NCI-H1694 (cell line): ENCODE measurements at places on chromosomes 3 and 15.
A peak's percentile ranks its signal among the peaks of the same experiment; 100 is the strongest.

- no peak for DNase-seq
Measured at GRCh38 chr3:41394896-41395295, 195.6 kb downstream of the CTNNB1 start.

DNA sequence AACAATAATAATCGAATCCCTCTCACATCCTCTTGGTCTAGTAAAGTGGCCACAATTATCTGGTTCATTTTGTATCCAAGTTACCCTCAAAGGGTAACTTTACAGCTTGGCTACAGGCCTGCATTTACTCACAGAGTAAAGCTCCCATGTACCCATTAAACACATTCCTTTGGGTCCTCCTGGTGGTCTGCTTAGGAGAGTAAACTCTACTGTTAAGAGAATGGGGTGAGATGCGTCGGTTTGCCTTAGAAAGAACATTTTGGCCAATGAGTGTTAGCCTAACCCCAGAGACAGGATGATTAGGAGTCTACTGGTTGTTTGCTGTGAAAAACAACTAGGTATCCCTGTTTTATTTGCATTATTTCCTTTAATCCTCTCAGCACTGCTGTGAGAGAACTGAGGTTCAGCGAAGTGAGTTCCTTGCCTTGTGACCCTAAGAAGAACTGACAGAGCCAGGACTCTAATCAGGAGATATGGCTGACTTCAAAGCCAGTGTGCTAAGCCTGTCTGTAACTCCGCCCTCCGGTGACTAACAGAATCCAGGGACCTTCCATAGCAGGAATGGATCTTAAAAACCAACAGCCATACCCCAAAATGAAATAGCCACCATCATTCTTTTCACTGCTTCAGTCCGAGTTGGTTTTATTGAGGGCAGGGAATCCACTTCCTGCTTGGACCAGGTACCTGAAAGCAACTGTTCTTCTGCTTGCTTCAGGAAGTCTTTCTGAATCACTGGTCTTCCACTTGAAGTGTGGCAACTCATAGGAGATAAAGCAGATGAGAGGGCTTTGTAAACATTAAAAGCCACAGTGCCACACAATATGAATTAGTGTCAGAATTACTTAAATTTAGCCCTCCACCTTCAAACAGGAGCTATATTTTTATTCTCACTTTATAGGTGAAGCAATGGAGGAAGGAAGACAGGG is 317.3 kb upstream of the WNT5A start:
- no peak for DNase-seq

DNA sequence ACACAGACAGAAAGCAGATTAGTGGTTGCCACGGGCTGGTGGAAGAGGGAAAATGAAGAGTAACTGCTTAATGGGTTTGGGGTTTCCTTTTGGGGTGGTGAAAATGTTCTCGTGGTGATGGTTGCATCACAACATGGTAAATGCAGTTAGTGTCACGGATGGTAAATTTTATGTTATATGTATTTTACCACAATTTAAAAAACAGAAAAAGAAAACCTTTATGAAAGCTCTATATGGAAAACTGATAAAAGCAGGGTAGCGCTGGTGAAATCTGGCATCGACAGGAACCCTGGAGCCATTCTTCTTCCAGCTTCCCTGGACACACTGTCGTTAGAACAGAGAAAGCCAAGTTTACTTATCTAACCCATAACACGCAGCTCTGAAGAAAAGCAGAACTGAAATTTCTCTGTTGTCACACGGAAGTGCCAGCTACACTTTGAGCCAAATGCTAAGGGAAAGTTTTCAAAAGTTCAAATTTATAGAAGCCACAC is 287.7 kb upstream of the NR2F2 start:
- DNase-seq: no peak

GRCh38 chr3:140403079-140403478 is 274.8 kb upstream of the TRIM42 start:
- DNase-seq: no peak

DNA sequence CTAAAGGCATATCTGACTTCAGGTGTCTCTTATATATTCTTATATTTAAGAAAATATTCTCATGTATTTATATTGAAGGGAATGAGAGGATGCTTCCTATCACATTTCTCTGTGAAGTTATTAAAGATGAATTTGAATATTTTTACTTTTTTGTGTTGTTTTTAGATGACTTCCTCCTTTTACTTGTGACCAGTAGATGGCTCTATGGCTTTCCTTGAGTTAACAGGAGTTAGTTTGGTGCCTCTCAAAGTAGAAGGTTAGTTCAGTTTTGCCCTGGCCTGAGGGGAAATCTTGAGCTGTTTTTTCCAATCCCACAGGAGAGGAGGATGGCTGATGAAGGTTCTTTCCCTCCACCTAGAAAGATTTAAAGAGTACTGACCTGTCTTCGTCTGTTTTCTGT is 80.7 kb downstream of the SQOR start:
- DNase-seq: no peak

DNA sequence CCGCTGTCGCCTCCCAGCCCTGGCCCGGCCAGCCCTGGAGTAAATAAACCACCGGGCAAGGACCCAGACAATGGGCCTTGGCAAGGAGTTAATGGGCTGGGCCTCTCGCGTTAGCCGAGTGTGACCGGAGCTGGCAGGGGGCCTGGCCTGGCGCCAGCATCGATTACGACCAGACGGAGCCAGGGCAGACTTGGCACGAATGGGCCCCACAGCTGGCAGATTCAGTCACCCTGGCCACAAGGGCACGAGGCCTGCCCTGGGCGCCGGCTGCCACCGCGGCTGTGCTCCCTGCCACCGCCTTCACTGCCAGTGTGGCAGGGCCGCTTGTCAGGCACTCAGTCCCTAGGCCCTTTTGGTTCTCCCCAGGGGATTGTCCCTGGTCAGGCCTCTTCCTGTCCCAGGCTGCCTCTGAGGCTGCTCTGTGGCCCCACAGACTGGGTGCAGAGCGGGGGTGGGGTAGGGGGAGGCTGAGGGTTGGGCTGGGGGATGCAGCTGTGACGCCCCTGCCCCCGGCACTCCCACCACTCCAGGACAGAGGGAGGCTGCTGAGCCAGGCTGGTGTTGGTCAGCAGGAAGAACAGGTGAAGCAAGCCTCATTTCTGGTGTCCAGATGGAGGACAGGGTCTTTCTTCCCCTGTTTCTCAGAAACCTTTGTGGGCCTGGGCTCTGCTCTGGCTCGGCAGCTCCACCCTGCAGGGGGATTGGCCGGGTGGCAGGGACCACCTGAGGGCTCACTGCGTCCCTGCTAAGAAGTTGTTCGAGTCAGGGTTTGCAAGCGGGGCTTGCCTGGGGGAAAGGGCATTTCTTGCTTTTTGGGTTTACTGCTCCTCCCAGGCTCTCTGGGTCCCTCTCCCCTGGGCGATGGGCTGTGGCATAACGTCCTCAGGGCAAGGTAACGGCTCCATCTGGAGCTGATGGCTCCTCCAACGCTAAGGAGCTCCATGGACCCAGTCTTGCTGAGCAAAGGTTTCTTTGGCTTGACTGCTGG is 30.5 kb upstream of the SRP14 start:
- peak; percentile 85 for DNase-seq

- no peak for DNase-seq
Measured at GRCh38 chr15:101027920-101028319, 108.8 kb downstream of the LRRK1 start.

- DNase-seq: no peak
Measured at GRCh38 chr15:27784107-27784506, 315.0 kb downstream of the OCA2 start.

GRCh38 chr3:169813757-169814517 is 1.2 kb upstream of the LRRC34 start:
- peak; percentile 43 for DNase-seq

- DNase-seq: no peak
Measured at GRCh38 chr3:160968761-160969160, 136.4 kb downstream of the B3GALNT1 start.

- no peak for DNase-seq
Measured at GRCh38 chr3:72050048-72050632, 265.2 kb upstream of the PROK2 start.

DNA sequence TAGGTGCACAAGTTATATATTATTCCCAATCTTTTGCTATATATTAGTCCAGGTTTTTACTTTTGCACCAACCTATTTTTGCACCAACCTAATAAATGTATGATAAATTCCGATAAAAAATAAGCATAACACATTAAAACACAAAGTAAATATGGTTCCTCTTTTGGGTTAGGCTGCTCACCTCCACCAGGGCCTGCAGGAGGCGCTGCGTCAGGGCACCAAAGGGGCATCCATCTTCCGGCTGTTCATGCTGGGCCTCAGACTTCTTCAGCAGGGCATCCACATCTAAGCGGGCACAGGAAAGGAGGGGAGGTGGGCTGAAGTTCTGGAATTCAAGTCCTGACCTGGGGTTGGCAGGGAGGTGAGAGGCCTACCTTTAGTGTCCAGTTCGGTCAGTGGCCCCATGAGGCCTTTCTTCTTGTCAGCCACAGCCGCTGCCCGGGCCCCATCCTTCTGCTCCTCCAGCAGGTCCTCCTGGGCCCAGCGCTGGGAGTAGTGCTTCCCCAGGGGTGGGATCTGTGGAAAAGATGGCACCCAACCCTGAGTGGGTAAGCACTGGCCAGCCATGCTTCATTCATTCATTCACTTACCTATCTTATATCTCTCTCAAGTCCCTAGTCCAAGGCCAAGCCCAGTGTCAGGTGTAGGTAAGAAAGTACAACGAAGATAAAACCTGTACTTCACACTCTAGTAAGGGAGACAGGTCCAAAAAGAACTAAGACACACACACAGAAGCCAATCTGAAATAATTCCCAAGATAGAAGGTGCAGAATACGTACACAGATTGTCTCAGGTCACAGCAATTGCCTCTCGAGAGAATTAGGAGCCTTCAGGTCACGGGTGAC is 5.2 kb downstream of the TADA3 start:
- no peak for DNase-seq

DNA sequence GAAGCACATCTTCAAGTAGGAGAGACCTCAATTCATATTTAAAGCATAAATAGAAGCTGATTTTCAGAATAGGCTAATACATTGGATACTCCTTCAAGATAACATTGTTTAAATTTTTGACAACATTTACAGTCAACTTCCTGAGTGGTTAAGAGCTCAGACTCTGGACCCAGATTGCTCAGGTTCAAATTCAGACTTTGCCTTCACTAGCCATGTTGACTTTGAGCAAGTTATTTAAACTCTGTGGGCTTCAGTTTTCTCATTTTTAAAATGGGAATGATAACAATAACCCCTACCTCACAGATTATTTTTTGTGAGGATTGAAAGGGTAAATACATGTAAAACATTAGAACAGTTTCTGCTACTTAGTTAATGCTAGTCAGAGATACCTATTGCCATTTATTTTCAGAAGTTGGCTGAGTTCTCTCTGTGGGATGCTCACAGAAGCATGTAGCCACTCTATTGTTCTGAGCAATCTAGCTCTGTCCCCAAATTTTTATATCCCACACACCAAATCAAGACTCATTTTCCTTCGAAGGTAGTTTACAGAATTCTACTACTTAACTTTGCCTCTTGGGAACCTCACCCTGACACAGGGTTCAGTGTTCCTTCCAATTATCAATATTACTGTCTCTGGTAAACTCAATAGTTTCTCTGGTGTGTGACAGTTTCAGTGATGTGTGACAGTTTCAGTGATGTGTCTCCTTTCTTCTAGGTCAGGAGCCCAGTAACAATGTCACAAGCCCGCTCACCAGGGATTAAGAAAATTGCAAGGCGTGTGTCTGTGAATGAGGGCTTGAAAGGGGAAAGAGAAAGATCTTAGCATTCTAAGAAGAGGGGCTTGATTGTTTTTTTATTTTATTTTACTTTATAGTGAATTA is 79.4 kb upstream of the OSTN start:
- no peak for DNase-seq

GRCh38 chr3:142850395-142851023 is 38.4 kb downstream of the PCOLCE2 start:
- peak; percentile 94 for DNase-seq

GRCh38 chr3:36405190-36405589 is 24.9 kb downstream of the STAC start:
- no peak for DNase-seq

GRCh38 chr3:154851644-154852043 is 228.5 kb upstream of the MME start:
- DNase-seq: no peak

DNA sequence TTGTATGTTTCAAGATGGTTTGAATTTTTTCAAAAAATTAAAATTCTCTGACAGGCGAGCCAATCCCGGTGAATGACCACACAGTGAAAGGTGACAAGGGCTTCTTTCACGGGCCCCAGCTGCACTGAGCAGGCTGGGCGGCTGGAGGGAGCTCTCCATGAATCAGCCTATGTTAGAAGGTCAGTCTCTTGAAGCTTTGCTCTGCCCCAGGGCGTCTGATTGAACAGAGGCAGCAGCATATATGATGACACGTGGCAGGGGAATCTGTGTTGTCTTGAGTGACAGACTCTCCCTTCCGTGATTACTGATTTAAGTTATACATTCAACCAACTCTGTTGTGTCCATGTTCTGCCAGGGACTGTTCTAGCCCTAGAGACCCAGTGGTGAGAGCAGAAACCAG is 51.5 kb downstream of the ISG20 start:
- DNase-seq: no peak

DNA sequence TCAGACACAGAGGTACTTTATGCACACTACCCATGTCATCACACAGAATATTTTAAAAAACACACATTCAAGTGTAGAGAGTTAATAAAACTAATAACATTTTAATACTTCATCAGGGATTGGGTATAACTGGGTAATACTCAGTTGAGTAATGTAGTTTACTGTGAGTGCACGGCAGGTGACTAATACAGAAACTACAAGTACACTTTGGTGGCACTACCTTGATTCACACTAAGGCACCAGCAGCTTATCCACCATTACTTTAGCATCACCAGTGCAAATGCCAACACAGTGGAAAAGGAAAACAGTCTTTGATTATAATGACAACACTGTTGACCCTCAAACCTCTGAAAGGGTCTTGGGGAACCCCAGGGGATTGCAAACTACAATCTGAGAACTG is 33.6 kb downstream of the ZNF280D start:
- DNase-seq: no peak

GRCh38 chr15:71120428-71120944 is 5.2 kb downstream of the THSD4 start:
- no peak for DNase-seq

DNA sequence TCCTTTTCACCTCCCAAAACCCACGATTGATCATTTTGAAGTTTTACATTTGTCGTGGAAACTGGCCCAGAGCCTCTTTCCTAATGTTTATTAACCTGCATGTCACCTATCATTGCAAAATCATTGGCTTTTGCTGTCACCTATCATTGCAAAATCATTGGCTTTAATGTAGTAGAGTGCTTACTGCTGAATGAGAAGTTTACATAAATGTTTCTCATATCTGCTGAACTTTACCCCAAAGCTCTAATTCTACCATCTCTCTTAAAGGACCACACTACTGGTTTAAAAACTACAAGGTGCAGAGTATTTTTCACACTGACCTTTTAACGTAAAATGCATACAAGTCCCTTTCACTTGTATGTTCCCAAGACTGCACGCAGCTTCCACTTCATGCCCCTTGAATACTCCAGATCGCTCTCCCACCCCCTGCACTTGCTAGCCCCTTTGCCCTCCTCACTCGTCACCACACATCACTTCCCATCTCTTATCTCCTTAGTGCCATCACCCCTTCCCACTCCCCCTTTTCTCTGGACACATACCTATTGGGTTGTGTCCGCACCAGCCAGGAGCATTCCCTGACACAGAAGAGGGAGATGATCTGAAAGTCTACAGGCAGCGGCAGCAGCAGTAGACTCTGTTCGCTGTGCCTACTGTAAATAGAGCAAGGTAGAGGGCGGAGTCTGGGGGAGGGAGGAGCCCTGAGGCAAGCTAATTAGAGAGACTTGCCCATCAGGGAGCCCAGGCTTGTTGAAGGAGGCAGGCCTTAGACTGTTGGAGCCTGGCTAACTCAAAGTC is 30.2 kb upstream of the ATOSA start:
- DNase-seq: no peak

GRCh38 chr3:196537319-196537984 is 22.3 kb upstream of the SMCO1 start:
- DNase-seq: no peak

GRCh38 chr3:36981006-36981405 is 11.9 kb downstream of the EPM2AIP1 start:
- no peak for DNase-seq
